ENCODE measurements at places on chromosomes 5 and 9. TPM values are rescaled to one million over a fixed set of nuclear protein-coding genes. Genes with fewer than 3 reads are reported as not detected.

BTNL3 gene
- total RNA-seq = not detected

HAVCR2 gene
- 16.3 TPM for total RNA-seq

ADAMTS13 gene
- 0.89 TPM for total RNA-seq

SLIT3 gene
- 0.50 TPM for total RNA-seq

PCDHGB1 gene
- not detected for total RNA-seq

PRXL2C gene
- total RNA-seq = 10.1 TPM

COL5A1 gene
- not detected for total RNA-seq

RMRP gene
- 9,295 TPM for total RNA-seq

C5orf58 gene
- total RNA-seq = not detected

IL3 gene
- 68.7 TPM for total RNA-seq

HMCN2 gene
- total RNA-seq = not detected

SOHLH1 gene
- total RNA-seq = not detected

ALDH7A1 gene
- total RNA-seq = 6.8 TPM

ARID3C gene
- total RNA-seq = 0.34 TPM

CEP72 gene
- total RNA-seq = 21.5 TPM

PRR16 gene
- not detected for total RNA-seq

SURF1 gene
- total RNA-seq = 31.6 TPM

NIPAL4 gene
- total RNA-seq = 1.3 TPM

NUTM2F gene
- total RNA-seq = not detected

ECM2 gene
- not detected for total RNA-seq

All from activated CD8-positive, alpha-beta memory T cell treated with anti-CD3 and anti-CD28 coated beads for 36 hours (primary cell).